Mesothelial cell of epicardium (in vitro differentiated cells): ENCODE measurements at places on chromosomes 7 and 10.
A peak's percentile ranks its signal among the peaks of the same experiment; 100 is the strongest.

DNA sequence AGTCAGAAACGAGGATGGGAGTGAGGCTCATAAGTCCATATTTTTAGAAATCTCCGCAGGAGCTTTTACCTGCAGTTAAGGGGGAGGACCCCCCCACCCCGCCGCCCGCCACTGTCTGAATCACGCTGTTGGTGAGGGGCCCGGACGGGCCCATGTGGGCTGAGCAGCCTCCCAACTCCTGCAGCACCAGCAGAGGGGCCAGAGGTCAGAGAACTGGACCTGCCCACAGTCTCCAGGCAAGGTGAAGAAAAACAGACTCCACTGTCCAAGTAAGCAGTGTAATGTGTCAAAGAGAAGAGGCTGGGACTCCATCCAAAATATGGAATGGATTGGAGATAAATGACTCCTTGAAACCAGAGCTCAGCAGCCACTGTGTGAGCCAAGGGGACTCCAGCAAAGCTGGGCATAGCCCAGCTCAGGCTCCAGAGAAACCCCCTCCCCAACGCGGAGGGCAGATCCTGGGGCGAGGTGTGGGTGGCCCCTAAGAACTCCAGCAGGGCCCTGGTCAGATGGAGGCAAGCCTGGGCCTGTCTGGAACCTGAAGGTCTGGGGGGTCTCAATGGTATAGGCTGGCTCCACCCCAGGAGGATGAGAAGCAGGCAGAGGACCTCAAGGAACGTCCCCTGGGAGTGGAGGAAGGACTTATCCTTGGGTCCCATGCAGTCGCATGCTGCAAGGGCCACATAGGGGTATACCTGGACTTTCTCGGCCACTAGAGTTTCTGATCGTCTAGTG, 128.5 kb upstream of the TNS3 start:
- no peak for DNase-seq

- DNase-seq, result peak; percentile 53
Measured at GRCh38 chr10:15719049-15719898, 448 bp downstream of the ITGA8 start.

DNA sequence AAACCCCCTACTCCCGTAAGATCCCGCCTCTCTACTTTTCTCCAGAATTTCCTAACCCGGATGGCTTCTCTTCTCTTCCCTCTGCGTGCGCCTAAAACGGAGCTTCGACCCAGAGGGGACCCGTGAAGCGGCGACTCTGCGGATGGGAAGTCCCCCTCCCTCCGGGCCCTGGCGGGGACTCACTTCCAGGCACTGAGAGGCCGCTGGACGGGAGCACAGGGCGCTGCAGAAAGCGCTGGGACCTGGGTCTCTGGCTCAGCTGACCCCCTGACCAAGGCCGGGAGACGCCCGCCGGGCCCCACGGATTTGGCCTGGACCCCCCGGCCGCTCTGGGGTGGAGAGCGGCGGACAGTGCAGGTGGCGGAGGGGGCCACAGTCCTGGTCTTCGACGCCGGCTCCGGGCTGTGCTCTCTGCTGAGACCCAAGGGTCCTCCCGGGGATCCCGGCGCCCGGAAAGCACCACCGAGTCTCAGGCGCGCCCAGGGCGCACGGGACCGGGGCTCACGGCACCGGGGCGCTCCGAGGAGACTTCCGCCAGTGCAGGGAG, 688 bp upstream of the FOXL3 start:
- no peak for DNase-seq

GRCh38 chr7:157295338-157295737, 41.5 kb upstream of the DNAJB6 start:
- DNase-seq, result no peak

DNA sequence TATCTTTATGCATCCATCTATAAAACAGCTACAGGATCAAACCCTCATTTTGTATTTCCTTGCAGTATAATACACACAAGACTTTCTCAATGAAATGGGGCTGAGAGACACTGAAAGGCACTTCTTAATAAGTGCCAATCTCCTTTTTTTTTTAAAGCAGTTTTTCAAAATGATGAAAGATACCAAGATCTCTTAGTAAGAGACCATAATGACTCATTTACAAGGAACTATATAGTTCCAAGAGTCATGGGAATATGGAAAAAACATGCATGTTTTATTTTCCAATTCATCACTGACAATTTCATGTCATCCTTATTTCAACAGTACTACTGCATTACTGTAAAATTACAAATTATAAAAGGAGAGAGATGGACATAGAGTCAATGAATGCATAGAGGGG, 973.7 kb downstream of the GATA3 start:
- no peak for DNase-seq

DNA sequence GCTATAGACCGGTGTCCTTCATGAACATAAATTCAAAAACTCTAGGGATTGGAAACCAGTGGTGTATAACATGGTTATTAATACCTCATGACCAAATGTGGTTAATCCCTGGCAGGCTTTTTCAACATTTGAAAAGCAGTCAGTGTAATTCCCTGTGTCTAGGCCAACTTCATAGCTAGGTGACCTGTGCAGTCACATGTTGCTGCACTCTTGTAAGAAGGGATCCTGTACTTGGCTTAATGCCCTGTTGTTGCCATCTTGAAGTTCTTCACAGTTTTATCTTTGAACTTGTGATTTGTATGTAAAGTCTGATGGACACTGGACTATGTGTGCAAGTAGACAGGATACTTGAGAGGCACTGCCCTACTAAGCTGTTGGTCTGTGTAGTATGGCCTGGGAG, 39.7 kb downstream of the ZNF33A start:
- no peak for DNase-seq

DNA sequence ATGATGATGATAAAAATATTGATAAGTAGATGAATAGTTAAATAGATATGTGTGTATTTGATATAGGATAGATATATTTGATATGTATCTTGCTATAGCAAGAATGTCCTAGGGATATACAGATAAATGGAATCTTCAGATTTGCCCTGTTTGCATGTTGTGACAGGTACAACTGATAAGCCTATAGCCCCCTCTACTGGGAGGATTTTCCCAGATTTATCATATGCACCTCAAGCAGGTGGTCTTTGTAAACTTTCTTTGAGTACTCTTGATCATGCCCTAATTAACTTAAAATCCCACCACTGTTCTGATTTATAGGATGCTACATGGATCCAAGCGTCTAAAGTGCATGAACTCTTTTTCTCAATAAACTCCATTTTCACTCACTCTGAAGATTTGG, 1050.7 kb downstream of the SORCS3 start:
- no peak for DNase-seq

GRCh38 chr10:122999347-122999746, 9.2 kb downstream of the IKZF5 start:
- no peak for DNase-seq

GRCh38 chr10:79413196-79413595, 32.2 kb downstream of the ZCCHC24 start:
- no peak for DNase-seq

DNA sequence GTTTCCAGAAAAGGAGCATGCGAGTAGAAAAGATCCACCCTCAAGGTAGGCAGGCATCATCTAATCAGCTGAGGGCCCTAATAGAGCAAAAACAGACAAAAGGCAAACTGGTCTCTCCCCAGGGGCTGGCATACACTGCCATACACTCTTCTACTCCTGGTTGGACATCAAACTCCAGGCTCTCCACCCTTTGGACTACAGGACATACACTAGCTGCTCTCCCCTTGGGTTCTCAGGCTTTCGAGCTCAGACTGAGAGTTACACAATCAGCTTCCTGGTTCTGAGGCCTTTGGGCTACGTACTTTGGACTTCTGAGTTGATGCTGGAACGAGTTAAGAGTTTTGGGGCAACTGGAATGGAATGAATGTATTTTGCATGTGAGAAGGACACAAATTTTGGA, 50.9 kb upstream of the TM9SF3 start:
- no peak for DNase-seq

- no peak for DNase-seq
Measured at GRCh38 chr10:46229144-46229563, 57.6 kb upstream of the ANTXRL start.
